ENCODE measurements at places on chromosomes 11 and 22. TPM values are rescaled to one million over a fixed set of nuclear protein-coding genes. Genes with fewer than 3 reads are reported as not detected.

Gene GAS2L1
- total RNA-seq: 36.5 TPM

Gene WNT11
- not detected for total RNA-seq

Gene TEX54
- not detected for total RNA-seq

DNA sequence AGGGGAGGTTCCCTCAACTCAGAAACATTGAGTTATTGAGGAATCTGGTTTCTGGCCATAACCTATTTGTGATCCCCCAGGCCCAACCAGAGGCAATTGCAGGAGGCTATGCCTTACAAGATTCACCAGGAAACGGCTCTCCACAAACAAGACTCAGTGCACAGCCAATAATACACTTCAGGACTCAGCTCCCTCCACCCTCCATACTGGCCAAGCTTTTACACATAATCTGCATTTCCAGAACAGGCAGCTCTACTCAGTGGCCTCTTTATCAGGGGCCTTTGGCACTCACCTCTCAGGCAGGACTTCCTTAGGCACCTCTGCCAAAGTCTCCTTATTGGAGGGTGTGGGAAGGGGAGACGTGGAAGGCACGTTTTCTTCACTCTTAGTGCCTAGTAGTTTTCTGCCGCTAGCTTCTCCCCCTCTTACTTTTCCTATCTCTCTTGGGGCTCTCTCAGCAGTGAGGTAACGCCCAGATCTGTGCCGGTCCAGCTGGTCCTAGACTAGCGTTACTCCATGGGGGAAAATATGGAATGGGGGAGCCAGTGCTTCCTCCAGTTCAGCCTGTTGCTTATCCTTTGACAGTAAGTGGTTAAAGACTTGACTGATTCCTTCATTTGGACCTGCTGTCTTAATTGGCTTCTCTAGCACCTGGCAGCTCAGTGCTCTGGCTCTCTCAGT is 62.8 kb upstream of the ANO3 start:
- H3K27ac ChIP-seq: no peak overlapping the region
- H3K4me1 ChIP-seq: peaks cover 12% of the 10 kb centered on the region
- H3K27me3 ChIP-seq: no peaks in the 10 kb centered on the region
- no peak for DNase-seq
- H3K36me3 ChIP-seq: no peaks in the 10 kb centered on the region

DNA sequence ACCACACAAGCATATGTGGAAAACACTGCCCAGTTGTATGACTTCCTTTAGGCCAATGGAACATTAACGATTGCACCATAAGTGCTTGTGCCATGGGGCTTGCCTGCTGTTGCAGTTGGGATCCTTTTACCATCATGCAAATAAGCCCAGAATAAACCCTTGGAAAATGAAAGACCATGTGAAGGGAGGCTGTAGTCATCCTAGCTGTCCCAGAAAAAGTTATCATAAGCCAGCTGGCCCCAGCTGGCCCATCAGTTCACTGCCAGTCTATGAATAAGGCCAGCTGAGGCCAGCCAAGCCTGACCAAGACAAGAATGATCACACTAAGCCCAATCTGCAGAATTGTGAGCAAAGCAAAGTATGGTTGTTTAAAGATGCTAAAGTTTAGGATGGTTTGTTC is 253.9 kb upstream of the ARHGAP20 start:
- peaks cover 30% of the 10 kb centered on the region for H3K4me1 ChIP-seq
- DNase-seq: no peak
- H3K36me3 ChIP-seq: no peaks in the 10 kb centered on the region
- H3K4me3 ChIP-seq: no peak overlapping the region

GRCh38 chr11:60974726-60975125 is 3.2 kb downstream of the CD6 start:
- H3K4me1 ChIP-seq: no peaks in the 10 kb centered on the region
- H3K27me3 ChIP-seq: peaks cover 43% of the 10 kb centered on the region
- H3K36me3 ChIP-seq: no peaks in the 10 kb centered on the region
- H3K4me3 ChIP-seq: no peak overlapping the region
- DNase-seq: no peak

DNA sequence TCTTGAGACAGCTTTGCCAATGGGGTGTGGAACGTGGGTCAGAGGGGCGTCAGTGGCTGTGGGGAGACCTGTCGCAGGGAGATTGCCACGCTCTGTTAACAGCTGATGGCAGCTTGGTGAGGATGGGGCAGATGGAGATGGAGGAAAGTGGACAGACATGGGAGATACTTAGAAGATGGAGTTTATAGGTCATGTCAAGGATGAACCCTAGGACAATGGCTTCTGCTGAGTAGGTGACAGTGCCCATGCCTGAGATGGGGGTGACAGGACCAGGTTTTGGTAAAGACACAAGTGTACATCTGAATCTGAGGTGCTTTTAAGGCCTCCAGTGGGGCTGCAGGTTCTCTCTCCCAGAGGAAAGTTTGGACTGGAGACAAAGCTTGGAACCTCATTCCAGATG is 51.5 kb upstream of the ACCSL start:
- H3K27ac ChIP-seq: no peak overlapping the region
- peaks cover 33% of the 10 kb centered on the region for H3K27me3 ChIP-seq
- no peaks in the 10 kb centered on the region for H3K36me3 ChIP-seq
